NCI-H748 treated with DMSO at 0.1 percent for 48 hours (cell line): ENCODE measurements at places on chromosomes 1 and 21.

DNA sequence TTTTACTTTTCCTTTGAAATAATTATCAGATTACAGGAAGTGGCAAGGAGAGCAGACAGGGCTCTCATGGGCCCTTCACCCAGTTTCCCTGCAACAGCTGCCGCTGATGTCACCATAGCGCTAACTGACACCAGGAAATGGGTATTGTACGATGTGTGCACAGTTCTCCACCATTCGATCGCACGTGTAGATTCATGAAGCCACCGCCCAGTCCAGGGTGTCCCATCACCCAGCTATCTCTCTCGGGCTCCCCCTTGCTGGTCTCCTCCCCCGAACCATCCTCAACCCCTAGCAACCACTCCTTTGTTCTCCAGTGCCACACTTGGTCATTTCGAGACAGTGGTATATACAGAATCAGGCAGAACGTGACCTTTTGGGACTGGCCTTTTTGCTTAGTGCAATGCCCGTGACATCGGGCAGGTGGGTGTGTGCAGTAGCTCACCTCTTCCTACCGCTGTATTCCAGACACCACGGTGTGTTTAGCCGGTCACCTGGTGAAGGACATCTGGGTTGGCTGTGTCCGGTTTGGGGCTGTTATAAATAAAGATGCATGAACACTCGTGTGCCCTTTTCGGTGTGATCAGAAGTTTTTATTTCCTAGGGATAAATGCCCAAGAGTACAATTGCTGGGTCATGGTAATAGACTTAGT, 118.4 kb downstream of the CRYAA start:
- peak; percentile 8 for DNase-seq

- DNase-seq: no peak
Observed at GRCh38 chr1:74683656-74684055, 10.1 kb upstream of the ERICH3 start.

DNA sequence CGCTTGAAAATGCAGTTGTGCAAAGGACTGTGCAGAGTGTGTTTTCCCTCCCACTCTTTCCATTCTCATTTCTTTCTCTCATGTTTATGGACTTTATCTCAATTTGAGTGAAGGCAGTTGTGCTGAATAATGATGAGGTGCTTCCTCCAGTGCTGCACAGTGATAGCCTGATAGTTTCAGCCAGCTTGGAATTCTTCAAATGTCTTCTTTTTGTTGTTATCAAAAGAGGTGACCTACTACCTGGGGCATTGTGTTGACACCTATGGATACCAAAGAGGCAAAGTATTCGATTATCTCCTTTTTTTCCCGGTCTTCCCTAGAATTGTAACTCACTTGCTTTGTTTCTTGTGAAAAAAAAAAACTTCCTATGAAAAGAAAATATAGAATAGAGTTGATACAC, 132.6 kb upstream of the ESRRG start:
- DNase-seq: no peak

DNA sequence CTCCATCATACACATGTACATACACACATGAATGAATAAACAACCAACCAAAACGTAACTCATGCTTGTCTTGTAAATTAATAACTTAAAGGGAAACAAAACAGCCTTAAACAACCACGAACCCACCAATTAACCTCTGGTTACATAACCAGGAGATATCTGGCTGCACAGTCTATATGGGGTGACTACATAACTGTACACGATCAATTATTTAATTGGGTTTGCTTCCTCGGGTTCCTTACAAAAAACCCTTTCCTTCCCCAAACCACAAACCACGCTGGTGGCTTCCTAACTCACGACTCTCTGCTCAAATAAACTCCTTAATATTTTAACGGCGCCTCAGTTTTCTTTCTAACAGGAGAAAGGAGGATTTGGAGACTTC, 744 bp downstream of the ZNF670 start:
- peak; percentile 9 for DNase-seq

DNA sequence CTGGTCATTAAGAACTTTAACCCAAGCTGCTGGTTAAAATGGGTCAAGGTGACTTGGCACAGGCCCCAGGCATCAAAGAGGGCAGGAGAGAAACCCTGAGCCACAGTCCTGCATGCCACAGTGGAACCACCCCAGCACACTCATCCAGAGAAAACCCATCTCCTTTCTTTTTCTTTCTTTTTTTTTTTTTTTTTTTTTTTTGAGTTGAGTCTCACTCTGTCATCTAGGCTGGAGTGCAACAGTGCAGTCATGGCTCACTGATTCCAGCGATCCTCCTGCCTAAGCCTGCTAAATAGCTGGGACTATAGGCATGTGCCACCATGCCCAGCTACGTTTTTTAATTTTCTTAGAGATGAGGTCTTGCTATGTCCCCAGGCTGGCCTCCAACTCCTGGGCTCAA, 109.2 kb upstream of the RAB4A start:
- no peak for DNase-seq

GRCh38 chr1:200856716-200857357, 15.9 kb upstream of the GPR25 start:
- DNase-seq: no peak

GRCh38 chr1:208449951-208450350, 205.8 kb upstream of the PLXNA2 start:
- DNase-seq: no peak

- DNase-seq: no peak
Observed at GRCh38 chr1:145926686-145927062, 610 bp downstream of the RBM8A start.

- DNase-seq: no peak
Observed at GRCh38 chr1:107940017-107940577, 24.9 kb downstream of the VAV3 start.

- DNase-seq: no peak
Observed at GRCh38 chr1:44808938-44809917, 905 bp downstream of the BTBD19 start.

DNA sequence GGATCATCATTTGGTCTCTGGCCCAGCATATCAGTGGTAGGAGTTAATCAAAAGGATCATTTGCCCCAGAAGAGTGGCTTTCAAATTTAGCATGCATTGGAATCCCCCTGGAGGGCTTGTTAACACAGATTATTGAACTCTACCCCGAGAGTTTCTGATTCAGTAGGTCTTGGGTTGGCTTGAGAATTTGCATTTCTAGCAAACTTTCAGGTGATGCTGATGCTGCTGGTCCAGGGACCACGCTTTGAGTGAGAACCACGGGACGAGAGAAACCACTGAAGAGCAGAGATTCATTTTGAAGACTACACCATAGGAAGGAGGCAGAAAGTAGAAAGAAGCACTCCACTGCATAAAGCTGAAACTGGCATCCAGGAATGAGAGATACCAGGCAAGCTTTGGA, 81.3 kb upstream of the DUSP10 start:
- DNase-seq: no peak

DNA sequence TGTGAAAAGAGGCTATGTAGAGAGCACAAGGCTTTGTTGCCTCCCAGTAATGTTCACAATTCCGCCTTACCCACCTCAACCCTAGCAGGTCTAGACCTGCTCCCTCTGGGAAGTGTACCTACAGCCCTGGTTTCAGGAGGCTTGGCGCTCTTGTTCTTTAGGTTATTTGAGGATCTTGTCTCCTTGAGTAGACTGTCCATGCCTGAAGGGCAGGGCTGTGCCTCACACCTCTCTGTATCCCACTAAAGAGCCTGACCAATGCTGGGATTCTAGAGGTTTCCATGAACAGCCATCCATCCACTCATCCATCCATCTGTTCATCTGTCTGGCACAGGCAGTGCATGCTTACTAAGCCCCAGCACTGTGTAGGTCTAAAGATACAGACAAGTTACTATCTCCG, 1.0 kb downstream of the RAB7B start:
- DNase-seq: no peak

GRCh38 chr21:20276377-20276776, 721.8 kb upstream of the NCAM2 start:
- no peak for DNase-seq

DNA sequence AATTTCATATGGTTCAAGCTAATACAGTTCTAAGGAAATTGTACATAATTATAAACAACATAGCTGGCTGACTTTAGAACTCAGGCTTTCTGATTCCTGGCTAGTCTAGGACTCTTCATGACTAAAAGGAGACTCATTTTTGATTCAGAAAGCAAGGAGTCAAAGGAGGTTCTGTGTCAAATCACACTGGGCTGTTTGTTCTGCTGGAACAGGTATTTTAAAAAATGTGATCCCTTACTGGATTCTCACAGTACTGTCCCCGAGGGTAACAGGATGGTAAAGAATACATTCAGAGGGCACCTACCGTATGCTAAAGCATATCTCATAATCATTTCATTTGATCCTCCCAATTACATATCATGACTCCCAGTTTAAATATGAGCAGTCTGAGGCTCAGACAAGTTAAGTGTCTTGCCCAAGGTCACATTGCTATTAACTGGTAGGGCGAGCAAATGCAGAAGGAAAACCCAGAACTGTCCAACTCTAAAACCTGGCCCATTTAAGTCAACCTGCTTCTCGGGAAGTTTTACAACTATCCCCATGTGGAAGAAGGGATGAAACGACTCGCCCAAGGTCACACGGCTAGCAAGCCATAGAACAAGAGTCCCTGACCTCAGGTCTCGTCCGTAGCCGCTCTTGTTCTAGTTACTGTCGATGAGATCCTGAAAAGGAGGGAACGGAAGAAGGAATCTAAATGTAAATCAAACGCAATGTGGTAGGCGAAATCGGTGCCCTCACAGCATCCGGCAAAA, 675 bp downstream of the MYSM1 start:
- no peak for DNase-seq

DNA sequence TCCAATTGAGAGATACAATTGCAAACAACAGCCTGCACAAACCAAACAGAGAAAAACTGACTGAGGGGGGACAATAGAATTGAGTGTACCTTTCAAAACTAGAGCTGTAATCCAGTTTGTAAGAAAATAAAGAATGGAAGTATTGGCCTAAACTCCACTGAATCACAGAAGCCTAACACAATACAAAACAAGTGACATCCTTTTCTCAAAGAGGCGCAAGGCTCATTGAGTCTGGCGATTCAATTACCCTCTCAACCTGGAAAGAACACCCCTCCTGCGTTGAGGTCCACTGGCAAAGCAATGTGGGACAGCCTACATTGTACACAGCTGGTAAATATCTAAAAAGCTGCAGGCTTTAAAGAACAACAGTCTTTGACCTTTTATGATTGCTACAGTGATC, 182.6 kb downstream of the DPYD start:
- DNase-seq: no peak

DNA sequence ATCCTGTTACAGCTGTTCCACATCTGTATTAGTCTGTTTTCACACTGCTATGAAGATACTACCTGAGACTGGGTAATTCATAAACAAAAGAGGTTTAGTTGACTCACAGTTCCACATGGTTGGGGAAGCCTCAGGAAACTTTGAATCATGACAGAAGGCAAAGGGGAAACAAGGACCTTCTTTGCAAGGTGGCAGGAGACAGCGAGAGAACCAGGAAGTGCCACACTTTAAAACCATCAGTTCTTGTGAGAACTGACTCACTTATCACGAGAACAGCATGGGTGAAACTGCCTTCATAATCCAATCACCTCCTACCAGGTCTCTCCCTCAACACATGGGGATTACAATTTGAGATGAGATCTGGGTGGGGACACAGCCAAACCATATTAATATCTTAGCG, 110.3 kb upstream of the TRABD2B start:
- DNase-seq: no peak

- DNase-seq: no peak
Observed at GRCh38 chr1:17207540-17207939, 2.6 kb downstream of the PADI1 start.

DNA sequence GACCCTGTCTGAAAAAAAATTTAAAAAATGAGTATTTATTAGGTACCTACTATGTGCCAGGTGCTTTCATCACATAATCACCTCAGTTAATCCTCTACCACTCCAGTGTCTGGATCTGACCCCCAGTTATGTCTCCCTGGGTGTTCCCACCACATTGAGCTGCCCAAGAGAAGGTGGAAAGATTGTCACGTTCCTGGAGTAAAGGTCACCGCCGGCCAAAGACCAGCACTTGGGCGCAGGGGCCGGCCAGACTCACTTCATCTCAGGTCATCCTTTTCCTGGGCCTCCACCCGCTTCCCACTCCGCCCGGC, 714 bp downstream of the PYCR2 start:
- DNase-seq: no peak

DNA sequence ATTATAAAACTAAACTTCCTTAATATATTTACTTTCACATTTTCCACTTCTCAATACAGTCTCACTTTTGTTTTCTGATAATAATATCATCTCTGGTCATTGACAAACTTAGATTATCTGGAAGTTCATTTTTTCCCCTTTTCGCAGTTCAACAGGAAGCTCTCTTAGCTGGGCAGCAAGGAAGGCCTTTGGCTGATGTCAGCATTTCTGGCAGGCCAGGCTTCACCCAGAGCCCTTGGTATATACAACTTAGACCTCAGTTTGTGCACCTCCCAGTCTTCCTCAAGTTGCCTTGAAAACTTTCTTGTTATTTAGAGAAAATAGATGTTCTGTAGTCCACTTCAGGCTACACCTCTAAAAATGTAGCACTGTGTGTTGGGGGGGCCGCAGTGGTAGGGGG, 1103.6 kb downstream of the AMY1C start:
- no peak for DNase-seq

- peak; percentile 90 for DNase-seq
Observed at GRCh38 chr1:52590266-52590665, 11.9 kb upstream of the GPX7 start.

DNA sequence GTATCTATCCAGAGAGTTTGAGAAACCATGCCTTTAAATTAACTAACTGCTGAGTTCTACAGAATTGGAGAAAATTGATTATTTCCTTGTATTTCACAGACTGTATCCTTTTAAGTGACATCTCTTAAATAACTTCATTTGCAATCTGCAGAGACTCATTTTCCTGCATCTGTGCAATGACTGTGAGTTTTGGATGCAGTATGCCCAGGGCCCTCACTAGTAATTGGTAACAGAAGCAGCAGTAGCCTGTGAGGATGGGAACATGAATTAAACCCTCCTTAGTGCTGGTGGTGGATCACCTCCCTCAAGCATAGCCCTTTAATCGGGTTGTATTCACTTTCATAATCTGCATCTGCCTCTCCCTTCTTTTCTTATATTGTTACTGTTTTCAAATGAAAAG, 21.7 kb upstream of the SH3D21 start:
- DNase-seq: no peak

GRCh38 chr1:173210283-173210682, 3.2 kb upstream of the TNFSF4 start:
- DNase-seq: no peak

DNA sequence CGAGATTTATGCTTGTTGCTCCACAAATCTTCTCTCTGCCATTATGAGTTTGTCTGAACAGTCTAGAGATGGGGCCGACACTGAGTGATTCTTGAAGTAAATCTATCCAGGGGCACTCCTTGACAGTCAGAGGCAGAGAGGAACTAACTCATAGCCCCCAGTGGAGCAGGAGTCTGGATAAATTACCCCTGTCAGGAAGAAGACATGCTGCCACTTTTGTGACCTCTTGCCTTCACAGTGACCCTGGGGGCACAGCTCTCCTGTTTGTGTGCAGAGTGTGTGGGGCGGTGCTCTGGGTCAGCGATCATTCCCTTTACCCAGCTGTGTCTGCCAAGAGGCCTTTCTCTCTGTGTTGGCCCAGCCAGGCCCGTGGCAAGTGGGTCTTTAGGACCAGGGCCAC, 29.5 kb downstream of the PEX14 start:
- DNase-seq: no peak

- DNase-seq: no peak
Observed at GRCh38 chr1:101220906-101221305, 15.9 kb upstream of the S1PR1 start.

GRCh38 chr1:153669606-153670005, 1.2 kb downstream of the ILF2 start:
- no peak for DNase-seq
